ENCODE measurements at places on chromosomes 3 and 15.

DNA sequence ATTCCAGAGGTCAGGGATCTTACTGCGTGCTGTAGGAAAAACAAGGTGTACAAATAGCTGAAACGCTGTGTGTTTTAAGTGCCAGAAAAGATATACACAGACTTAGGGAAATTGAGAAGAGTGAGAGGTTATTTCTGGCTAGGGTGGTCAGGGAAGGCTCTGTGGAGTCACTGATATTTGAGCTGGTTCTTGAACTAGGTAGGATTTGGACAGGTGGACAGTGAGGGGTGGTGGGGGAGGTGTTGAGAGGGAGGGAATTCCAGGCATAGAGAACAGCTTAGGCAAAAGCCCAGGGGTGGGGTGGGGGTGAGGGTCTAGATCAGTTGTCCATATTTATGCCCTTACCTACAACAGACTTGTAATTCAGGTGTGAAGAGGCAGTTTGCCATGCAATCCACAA lies 7.0 kb downstream of the SEMA6D start:
- no peak for DNase-seq
- H3K4me1 ChIP-seq = no peaks in the 10 kb centered on the region
- H3K4me3 ChIP-seq = no peak overlapping the region
- H3K27ac ChIP-seq = no peak overlapping the region
- H3K36me3 ChIP-seq = no peaks in the 10 kb centered on the region

DNA sequence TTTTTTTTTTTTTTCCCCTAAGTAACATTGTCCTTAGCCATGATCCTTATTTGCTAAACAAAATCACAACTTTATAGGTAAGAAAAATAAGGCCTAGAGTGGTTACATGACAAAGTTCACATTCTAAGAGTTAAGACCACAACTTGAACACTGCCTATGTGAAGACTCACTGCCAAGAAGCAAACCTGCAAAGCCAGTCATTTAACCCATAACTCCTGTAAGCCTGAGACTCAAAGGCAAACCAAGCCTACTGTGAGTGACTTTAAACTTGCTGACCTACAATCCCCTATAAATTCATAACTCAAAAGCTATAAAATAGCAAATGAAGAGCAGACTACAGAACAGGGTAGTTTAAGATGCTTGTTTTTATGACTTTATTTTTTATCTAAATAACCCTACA lies 12.9 kb upstream of the ANKRD28 start:
- no peak for DNase-seq
- peak overlapping the region; percentile 16 for H3K27ac ChIP-seq
- H3K27me3 ChIP-seq = no peaks in the 10 kb centered on the region
- H3K4me3 ChIP-seq = no peak overlapping the region

GRCh38 chr3:126745760-126746394 lies 41.8 kb downstream of the CHCHD6 start:
- no peak overlapping the region for H3K27ac ChIP-seq
- no peak overlapping the region for H3K4me3 ChIP-seq
- peaks cover 9% of the 10 kb centered on the region for H3K4me1 ChIP-seq
- no peaks in the 10 kb centered on the region for H3K27me3 ChIP-seq

DNA sequence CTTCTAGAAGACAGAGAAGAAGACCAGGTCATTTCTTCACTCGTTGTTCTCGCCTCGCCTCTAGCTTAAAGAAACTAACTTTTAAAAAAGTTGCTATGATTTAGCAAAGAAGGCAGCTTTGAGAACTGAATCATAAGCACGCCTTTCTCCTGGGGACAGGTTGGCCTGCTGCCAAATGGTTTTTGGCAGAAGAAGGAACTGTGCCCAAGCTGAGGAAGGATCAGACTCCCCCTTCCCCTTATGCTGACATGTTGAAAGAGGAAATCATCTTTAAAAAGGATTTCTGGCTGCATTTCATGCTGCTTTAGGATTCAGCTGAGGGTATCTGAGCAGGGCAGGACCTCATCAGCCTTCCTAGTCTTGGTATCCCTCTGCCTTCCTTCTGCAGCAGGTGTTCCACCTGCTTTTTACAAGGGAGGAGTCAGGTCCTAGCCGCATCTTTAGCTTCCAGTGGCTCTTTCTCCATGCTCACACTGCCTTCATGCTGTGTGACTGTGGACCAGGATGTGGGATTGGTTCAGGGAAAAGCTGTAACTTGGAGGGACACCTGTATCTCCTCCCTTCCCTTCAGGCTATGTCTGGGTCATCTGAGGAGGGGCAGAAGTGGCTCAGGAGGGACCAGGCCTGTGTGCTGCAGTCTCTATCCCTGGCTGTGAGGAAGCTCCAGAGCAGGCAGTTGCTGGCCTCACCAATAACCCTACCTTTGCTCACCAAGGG lies 34.1 kb upstream of the HACD2 start:
- no peak overlapping the region for H3K27ac ChIP-seq
- DNase-seq = no peak
- H3K27me3 ChIP-seq = no peaks in the 10 kb centered on the region

GRCh38 chr3:197881270-197881969 lies 68.6 kb upstream of the RPL35A start:
- H3K4me1 ChIP-seq = peaks cover 24% of the 10 kb centered on the region
- DNase-seq = no peak
- no peak overlapping the region for H3K4me3 ChIP-seq
- H3K27ac ChIP-seq = peak overlapping the region; percentile 11
- H3K27me3 ChIP-seq = no peaks in the 10 kb centered on the region

- H3K4me1 ChIP-seq = no peaks in the 10 kb centered on the region
- H3K36me3 ChIP-seq = peaks cover 28% of the 10 kb centered on the region
- no peaks in the 10 kb centered on the region for H3K27me3 ChIP-seq
Observed at GRCh38 chr15:43879386-43880355, 52.9 kb downstream of the WDR76 start.

GRCh38 chr3:150594150-150594549 lies 9.0 kb upstream of the SELENOT start:
- no peaks in the 10 kb centered on the region for H3K27me3 ChIP-seq
- H3K36me3 ChIP-seq = no peaks in the 10 kb centered on the region
- peaks cover 7% of the 10 kb centered on the region for H3K4me1 ChIP-seq
- H3K4me3 ChIP-seq = no peak overlapping the region
- no peak overlapping the region for H3K27ac ChIP-seq
